ENCODE measurements at places on chromosomes 3 and 15.

GRCh38 chr3:88075497-88075896, 16.4 kb downstream of the ZNF654 start:
- DNase-seq, result no peak

DNA sequence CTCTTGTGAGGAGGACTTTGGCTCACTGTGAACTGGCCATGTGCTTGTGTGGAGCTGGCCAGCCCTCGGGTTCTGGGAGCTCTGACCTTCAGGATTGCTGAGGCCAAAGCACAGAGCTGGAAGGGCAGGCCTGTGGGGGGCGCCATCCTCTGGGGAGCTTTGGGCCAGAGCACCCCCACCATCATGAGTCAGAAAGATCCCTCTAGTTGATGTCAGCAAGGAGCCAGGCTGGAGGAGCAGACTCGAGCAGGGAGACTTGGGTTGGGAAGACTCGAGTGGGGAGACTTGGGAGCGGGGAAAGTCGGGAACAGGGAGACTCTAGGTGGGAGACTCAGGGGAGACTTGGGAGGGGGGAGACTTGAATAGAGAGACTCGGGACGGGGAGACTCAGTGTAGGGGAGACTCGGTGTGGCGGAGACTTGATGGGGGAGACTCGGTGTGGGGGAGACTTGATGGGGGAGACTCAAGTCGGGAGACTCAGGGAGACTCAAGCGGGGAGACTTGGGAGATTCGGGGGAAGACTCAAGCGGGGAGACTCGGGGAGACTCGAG, 37.7 kb upstream of the PLXNA1 start:
- DNase-seq, result no peak

DNA sequence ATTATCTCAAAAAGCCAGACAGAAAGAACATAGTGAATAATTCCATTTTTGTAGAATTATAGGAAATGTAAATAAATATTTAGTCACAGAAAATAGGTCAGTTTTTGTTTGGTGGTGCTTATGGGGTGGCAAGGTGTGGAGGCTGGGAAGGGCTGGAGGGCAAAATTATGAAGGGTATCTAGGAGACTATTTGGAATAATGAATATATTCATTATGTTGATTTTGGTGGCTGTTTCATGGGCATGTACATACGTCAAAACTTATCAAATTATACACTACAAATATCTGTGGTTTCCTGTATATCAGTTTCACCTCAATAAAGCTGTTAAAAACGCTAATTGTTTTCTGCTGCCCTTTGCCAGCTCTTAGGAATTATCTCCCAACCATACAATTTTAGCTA, 298.7 kb upstream of the GOLIM4 start:
- no peak for DNase-seq

DNA sequence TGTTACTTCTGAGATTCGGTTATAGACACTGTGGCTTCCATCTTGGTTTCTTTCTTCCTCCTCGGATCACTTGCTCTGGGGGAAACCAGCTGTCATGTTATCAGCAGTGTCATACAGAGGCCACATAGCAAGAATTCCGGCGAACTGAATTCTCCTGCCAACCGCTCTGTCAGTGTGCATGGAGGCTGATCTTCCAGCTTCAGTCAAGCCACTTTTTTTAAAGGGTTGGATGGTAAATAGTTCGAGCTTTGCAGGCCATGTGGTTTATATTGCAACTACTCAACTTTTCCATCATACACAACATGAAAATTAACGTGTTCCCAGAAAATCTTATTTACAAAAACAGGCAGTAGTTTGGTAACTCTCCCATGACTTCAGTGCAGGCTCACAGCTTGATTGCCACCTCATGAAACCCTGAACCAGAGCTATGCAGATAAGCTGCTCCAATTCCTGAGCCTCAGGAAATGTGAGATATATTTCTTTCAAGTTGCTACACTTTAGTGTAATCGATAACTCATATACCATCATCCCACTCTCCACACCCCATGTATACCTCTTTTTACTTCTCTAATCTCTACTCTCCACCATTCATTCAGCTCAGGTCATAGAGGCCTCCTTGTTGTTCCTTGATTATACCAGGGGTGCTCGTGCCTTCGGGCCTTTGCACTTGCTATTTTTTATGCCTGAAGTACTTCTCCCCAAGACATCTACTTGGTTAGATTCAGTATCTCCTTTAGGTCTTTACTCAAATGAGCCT, 7.2 kb downstream of the RPL22L1 start:
- DNase-seq, result no peak

GRCh38 chr3:105812194-105812586, 56.6 kb downstream of the CBLB start:
- no peak for DNase-seq

- no peak for DNase-seq
Observed at GRCh38 chr3:111319598-111319997, 222.4 kb upstream of the CD96 start.

DNA sequence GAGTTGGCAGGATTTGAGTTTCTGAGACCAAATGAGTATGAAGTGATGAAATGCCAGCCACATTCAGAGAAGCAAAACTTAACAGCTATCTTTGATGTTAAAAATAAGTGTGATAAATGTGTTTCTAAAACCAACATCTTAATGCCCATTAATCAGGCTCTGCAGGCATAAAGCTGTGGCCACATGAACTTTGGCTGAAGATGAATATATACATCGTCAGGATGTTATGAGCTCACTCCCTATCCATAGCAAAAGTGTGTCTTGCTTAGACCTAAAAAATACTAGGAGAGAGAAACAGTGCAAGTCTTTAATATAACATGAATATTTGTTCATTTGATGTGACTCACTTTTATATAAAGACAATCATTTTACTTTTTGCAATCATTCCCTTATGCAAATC, 218.0 kb downstream of the CADM2 start:
- DNase-seq, result no peak

DNA sequence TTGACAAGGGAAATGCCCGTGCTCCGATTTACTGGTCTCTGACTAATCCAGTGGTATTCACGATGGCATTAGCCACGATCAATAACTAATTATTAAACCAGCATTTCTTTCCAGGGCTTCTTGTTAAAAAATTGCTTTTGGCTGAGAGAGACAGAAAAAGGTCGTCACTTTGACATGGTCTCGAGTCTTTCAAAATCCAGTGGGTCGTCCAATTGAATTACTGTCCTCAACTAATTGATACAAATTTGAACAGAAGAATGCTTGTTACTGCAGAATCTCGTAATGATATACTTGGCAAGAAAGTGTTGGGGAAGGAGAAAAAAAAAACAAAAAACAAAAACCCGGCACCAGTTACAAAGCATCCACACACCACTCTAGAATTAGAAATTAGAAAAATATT, 318.4 kb downstream of the NR2F2 start:
- no peak for DNase-seq

DNA sequence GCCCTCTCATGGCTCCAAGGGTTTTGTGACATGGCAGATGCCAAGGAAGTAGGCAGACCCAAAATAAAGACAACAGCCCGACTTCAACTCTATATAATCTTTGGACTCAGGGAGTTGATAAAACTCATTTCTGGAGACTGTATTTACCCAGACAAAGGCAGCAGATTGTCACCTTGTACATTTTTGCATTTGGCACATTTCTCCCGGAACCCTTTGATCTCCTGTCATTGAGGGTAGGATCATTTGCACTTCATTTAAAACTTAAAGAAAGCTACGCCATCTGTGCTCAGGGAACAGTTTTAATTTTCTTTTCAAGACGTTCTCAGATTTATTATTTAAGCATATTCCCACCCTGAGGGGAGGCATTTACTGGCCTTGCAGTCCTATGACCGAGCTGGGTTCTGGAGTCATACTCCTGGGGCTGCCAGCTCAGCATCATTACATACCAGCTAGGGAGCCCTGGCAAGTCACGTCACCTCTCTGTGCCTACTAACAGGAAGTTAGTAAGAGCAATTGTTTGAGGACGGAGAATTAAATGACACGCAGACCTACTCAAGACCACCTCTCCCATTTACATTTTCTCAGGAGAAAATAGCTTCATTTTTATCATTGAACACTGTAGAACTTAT, 5.9 kb downstream of the CDCP1 start:
- DNase-seq, result no peak

GRCh38 chr15:81075272-81075671, 58.8 kb upstream of the CFAP161 start:
- DNase-seq, result no peak

GRCh38 chr3:4421121-4421520, 45.9 kb downstream of the SUMF1 start:
- no peak for DNase-seq

- no peak for DNase-seq
Observed at GRCh38 chr3:37521429-37521828, 340.3 kb upstream of the CTDSPL start.

- DNase-seq, result no peak
Observed at GRCh38 chr15:84400017-84400740, 164.6 kb downstream of the GOLGA6L4 start.

DNA sequence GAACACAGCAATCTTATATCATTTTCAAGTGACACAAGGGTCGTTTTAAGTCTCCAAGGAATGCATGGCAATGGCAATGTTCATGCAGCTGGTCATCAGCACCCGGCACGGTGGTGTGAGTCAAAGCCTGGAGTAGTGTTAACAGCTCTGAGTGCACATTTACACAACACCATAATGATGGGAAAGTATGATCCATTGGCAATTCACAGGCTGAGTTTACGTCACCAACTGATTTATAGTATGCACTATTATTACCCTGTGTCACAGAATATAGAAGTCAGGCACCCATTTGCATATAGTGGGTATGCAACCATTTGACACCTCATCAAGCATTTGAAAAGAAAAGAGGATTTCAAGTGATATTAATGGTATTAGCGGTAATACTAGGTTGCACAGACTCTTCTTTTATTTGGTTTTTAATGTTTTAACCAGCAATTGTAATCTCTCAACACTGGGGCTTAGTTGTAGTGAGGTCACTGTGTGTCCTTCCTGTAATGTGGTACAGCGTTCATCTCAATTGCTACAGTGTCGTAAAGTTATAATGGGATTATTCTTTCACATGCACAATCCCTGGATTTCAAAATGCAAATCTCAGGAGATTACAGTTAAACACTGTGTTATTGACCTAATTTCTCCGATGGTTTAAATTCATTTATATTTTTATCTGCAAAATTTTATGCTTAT, 113.8 kb downstream of the C3orf38 start:
- no peak for DNase-seq

DNA sequence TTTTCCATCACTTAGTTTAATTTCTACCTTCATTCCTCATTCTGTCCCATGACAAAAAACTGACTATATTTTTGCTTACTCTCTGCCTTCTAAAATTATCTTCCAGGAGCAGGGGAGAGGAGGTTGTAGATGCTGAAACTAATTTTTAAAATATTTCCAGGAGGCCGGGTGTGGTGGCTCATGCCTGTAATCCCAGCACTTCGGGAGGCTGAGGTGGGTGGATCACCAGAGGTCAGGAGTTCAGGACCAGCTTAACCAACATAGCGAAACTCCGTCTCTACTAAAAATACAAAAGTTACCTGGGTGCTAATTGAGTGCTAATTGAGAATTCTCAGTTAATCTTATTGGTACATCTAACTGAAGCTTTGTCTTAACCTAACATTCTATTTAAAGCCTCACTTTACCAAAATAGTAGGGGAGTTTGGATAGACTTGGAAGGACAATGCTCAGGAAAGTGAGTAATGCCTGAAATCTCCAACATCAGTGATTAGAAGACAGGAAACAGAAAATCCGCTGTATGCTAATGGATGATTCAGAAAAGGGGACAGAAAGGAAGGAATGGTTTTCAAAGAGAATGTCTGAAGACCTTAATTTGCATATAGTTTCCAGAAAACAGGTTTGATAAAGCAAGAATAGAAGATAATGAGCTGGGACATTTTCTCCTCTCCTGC, 336.1 kb downstream of the GBE1 start:
- DNase-seq, result no peak

DNA sequence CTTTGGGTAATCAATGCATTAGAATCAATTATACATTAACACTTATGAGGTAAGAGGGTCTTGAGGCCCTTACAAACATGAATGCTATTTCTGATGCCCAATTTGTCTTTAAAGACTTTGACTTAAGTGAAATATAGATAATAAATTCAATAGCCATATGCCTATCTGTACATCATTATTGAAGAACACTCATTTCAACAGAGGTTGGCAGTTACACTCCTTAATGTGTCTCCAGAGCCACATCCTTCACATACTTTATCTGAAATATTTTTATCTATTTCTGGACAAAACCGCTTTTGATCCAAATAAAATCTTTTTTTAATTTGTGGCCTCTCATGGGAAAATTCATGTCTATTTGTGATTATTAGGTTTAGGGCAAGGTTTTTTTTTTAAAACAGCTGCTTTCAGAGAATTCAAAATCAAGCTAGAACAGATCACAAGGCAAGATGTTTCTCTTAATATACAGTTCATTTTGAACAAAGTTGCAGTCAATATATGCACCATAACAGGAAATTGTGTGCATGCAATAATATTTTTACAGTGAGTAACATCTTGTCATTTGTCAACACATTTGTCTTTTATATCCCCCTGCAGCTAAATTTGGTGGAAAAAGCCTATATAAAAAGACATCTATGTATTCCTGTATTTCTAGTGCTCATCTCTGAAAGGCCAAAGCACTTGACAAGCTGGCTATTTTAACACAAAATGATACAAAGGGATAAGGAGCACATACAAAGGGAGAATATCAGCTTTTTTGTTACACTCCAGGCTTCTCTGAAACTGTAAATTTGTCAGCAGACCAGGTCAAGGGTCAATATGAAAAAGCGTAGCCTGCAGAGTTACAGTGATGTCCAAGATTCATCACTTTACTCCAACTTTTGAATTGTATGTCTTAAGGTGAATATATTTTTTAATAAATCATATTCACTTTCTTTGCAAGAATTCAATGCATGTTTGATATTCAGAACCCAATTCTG, 146.2 kb upstream of the DPH6 start:
- no peak for DNase-seq

GRCh38 chr15:70826634-70827033, 27.3 kb downstream of the LARP6 start:
- no peak for DNase-seq

DNA sequence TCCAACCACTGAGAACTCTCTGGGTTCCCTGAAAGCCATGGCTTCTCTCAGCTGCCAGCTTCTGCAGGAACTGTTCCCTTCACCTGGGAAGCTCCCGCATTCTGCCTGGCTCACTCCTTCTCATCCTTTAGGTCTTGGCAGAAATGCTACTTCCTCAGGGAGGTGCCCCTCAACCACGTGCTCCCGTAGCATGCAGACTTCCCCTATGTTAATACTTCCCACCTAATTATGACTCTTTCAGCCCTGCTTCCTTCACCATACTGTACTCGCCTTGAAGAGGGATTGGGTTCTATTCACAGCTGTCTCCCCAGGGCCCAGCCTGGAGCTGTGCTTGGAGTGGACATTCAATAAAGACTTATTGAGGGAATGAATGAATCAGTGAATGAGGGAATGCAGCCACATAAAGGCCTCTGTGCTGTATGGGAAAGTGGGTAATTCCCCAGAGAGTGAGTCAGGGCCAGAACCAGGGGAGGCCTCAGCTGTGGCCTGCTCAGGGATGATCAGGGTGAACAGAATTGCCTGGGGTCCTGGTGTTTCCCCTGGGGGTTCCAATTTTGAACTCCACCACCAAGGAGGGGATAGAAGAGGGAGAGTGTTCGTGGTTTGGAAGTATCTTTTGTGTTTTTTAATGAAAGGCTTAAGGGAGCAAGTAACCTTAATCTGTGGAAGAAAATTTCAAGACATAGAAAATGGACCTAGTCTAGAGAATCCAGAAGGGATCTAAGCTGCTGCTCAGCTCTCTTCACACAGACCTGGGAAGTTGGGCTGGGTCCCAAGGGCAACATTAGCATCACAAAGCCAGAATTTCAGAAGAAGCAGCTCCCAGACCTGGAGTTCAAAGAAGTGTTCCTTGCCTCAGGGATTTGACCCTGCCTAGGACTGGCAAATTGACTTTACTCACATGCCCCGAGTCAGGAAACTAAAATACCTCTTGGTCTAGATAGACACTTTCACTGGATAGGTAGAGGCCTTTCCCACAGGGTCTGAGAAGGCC, 14.6 kb upstream of the FAM107A start:
- DNase-seq, result no peak

All from CD4-positive, alpha-beta T cell treated with Interleukin-4 for 4 hours (primary cell).